ENCODE measurements at places on chromosomes 1 and 21.

DNA sequence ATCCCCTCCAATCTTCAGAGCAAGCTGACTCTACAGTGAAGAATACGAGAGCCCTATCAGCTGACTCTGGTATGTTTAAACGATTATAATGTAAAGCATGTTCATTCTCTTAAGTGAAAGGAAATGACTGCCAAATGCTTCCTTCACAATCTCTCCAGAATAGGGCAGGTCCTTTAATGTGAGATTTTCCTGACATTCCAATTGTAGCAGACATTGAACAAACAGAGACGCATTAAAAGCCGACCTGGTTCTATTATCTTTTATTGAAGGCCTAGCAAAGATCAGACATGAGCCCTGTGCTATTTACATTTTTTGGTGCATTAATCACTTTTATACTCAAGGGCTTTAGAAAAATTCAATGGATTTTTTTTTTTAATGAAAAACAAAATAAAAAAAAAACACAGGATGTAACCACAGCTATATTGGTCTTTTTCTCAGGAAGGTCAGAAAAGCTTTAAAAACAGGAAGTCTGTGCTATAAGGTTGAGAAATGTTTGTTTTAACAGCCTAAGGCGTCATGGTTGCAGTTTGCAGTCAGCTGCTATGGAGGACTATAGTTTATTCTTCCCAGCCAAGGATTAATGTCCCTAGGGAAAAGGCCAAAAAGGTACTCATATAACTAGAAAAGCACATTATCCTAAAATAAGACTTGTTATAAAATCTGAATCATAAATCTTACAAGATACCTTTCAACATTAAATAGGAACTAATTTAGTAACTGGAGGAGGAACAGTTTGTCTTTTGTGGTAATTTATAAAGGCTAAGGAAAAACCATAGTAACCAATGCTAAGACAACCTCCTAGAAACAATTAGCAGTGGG lies 104.8 kb downstream of the RERE start:
- DNase-seq: no peak

- DNase-seq: no peak
Measured at GRCh38 chr1:2060072-2060471, 9.9 kb downstream of the PRKCZ start.

GRCh38 chr1:45477646-45478045 lies 13.3 kb downstream of the TESK2 start:
- no peak for DNase-seq

GRCh38 chr1:89704014-89704413 lies 71.1 kb downstream of the LRRC8C start:
- DNase-seq: no peak

- peak; percentile 19 for DNase-seq
Measured at GRCh38 chr1:6052543-6053205, 7.0 kb downstream of the KCNAB2 start.

DNA sequence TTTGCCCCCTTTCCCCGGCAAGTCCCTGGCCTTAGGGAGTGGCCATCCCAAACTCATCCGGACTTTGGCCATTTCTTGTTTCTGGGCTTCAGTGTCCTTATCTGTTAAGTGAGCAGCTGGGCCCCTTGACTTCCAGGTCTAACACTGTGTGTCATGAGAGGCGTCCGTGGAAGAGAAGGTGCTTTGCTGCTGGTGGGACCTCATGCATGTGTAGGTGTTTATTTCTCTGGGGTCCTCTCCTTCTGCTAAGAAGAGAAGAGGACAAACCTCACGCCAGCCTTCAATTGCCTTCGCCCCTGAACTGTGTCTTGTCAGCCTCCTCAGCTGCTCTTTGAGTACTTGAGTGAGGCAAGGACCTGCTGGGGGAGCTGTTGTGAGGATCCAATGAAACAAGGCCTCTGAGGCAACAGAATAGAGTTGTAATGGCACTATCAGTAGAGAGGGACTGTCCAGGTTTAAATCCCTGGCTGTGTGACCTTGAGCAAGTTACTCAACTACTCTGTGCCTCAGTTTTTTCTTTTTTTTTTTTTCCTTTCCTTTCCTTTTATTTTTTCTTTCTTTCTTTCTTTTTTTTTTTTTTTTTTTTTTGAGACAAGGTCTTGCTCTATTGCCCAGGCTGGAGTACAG lies 72.5 kb downstream of the RUNX3 start:
- no peak for DNase-seq

GRCh38 chr1:106924360-106924759 lies 132.1 kb upstream of the PRMT6 start:
- no peak for DNase-seq

Data from stimulated activated CD8-positive, alpha-beta memory T cell treated with anti-CD3 and anti-CD28 coated beads, Interleukin-4, amount 100 ng/mL, for 1 hour (primary cell).